Neural progenitor cell (in vitro differentiated cells): ENCODE measurements at places on chromosomes 12 and 14. TPM values are rescaled to one million over a fixed set of nuclear protein-coding genes. Genes with fewer than 3 reads are reported as not detected.

- H3K4me1 ChIP-seq: no peaks in the 10 kb centered on the region
- DNase-seq: no peak
- H3K4me3 ChIP-seq: no peak overlapping the region
- no peak overlapping the region for H3K27ac ChIP-seq
- H3K27me3 ChIP-seq: no peaks in the 10 kb centered on the region
Measured at GRCh38 chr12:113370923-113371682, 12.7 kb downstream of the PLBD2 start.

DICER1 gene
- 56.7 and 70.0 TPM in 2 replicates for total RNA-seq

EXOC3L4 gene
- total RNA-seq: not detected in 2 replicates

DNA sequence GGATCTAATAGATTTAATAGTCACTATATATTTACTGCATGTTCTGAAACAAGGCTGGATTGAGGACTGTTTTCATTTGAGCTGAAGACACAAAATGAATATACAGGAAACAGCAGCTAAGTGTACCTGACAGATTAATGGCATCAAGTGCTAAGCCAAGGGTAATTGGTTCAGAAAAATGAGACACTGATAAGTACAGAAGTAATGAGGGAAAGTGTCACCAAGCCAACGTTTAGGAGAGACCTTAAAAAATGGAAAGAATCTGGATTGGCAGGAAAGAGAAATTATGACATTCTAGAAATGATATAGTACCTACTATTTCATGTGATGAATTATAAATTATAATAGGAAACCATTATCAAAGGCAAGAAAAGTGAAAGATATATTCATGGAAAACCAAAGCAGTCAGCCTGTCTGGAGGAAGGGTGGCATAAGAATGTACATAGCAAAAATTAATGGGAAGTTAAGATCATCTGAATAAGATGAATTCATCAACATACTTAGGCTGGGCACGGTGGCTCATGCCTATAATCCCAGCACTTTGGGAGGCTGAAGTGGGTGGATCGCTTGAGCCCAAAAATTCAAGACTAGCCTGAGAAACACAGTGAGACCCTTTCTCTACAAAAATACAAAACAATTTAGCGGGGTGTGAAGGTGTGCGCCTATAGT is 21.0 kb upstream of the DUSP16 start:
- no peak overlapping the region for H3K4me3 ChIP-seq
- no peaks in the 10 kb centered on the region for H3K36me3 ChIP-seq
- no peak for DNase-seq
- H3K27me3 ChIP-seq: no peaks in the 10 kb centered on the region
- no peak overlapping the region for H3K27ac ChIP-seq
- no peaks in the 10 kb centered on the region for H3K4me1 ChIP-seq

KRT2 gene
- not detected in 2 replicates for total RNA-seq

DNA sequence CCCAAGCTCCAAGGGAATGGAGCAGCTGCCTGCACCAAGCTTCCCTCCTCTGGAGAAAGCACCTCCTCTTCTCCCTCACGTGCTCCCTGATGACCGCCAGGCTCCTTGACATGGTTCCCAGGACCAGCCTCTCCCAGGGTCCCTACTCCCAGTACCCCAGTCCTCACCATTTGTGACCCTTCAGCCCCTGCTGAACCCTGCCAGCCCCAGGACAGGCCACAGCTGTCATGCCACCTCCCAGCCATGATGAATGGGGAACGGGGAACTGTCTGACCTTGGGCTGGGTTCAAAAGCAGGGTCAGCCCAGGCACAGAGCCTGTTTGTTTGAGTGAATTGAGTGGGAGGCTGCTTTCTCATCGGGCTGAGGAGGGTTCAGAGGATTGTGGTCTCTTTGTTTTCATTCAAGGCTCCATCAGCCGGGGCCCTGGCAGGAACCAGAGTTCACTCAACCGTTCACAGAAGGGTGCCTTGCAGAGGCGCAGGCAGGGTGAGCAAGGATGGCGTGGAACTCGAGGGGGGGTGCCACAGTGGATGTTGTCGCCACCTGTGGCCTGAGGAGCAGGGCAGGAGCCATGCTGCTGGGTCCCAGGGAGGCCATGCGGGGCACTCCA is 344.5 kb upstream of the SFSWAP start:
- no peak for DNase-seq
- H3K4me3 ChIP-seq: no peak overlapping the region
- H3K36me3 ChIP-seq: no peaks in the 10 kb centered on the region
- H3K27ac ChIP-seq: no peak overlapping the region
- no peaks in the 10 kb centered on the region for H3K27me3 ChIP-seq

- H3K4me3 ChIP-seq: no peak overlapping the region
- no peaks in the 10 kb centered on the region for H3K27me3 ChIP-seq
- no peaks in the 10 kb centered on the region for H3K4me1 ChIP-seq
- DNase-seq: no peak
Measured at GRCh38 chr14:42715316-42715715, 1108.6 kb downstream of the LRFN5 start.

VWF gene
- 8.0 and 11.3 TPM in 2 replicates for total RNA-seq

- peaks cover 10% of the 10 kb centered on the region for H3K4me1 ChIP-seq
- H3K36me3 ChIP-seq: no peaks in the 10 kb centered on the region
- H3K27ac ChIP-seq: no peak overlapping the region
- H3K4me3 ChIP-seq: no peak overlapping the region
Measured at GRCh38 chr14:25006961-25007795, 42.8 kb downstream of the STXBP6 start.

RNASE7 gene
- total RNA-seq: not detected in 2 replicates

SERPINA10 gene
- not detected in 2 replicates for total RNA-seq

ANO4 gene
- total RNA-seq: 0.65 TPM in 1 of 2 replicates, not detected in the other

PRPF40B gene
- total RNA-seq: 18.1 and 30.5 TPM in 2 replicates

DNA sequence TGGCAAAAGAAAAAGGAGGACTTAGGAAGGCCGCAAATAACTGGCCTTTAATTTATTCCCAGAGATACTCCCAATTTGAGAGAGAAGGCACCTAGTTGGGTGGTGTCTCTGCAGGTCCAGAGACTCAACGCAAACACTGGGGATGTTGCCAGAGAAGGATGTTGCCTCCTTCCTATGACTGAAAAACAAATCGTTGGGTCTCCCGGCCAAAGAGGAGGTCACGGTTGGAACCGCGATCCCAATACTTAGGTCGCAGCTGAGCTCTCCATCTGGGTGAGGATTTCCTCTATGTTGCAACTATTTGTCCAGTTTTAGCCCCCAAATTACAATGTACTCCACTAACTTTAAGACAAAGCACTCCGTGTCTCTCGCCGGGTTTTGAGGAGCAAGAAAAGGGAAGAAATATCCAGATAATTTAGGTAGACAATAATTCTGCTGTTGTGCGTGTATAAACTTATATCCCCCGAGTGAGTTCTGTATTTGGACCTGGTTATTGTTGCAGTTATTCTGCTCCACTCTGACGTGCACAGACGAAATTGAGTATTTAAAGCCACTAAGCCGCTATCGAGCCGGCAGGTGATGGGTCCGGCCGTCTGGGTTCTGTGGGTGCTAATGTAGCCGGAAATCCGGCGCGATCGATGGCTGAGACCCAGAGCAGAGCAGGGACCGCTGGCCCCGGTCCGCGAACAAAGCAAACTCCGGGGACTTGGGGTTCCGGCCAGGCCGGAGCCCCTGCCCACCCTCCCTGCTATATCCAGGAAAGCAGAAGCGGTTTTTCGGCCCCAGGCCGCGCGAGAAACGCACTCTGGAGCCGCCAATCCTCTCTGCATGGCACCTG is 5.7 kb downstream of the HOXC12 start:
- H3K4me1 ChIP-seq: no peaks in the 10 kb centered on the region
- no peak overlapping the region for H3K4me3 ChIP-seq
- H3K27ac ChIP-seq: no peak overlapping the region

COPS7A gene
- total RNA-seq: 24.5 and 41.8 TPM in 2 replicates

- DNase-seq: no peak
- peaks cover 11% of the 10 kb centered on the region for H3K4me1 ChIP-seq
- no peaks in the 10 kb centered on the region for H3K27me3 ChIP-seq
- H3K4me3 ChIP-seq: no peak overlapping the region
Measured at GRCh38 chr12:113537751-113538087, 66.0 kb upstream of the LHX5 start.

DNA sequence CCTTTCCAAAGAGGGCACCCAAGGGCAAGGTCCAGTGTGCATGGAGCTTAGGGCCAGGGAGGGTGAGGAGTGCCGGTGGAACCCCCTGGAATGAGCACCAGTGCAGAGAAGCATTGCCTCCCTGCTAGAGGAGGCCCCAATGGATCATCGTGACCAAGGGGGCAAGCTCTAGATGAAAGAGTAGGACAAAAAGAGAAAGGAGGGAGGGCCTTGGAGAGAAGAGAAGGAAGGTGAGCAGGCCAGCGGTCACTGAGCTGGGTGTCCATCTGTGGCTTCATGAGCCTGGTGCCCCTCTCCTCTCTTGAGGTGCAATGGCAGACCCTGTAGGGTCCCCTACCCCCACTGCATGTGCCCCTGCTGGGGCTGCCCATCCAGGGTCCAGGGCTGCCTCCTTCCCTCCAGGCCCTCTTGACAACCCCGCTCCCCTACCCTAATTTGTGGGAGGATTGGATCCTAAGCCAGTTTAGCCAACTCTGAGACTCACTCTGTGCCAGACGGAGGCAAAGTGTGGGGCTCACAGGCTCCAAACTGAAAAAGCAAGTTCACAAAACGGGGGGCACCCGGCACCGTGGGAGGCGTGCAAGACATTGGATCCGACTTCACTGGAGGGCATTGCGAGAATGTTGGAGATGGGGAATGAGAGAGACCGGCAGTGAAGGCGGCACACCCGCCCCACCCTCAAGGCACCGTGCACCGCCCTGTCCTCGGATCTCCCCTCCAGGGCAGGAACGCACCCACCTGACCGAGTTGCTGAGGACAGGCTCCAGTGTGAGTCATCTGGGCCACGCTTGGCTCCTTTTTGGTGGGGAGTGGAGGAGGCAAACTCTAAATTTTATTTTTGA is 207.5 kb downstream of the KIF26A start:
- H3K4me3 ChIP-seq: no peak overlapping the region
- no peak for DNase-seq
- no peaks in the 10 kb centered on the region for H3K4me1 ChIP-seq
- H3K27ac ChIP-seq: no peak overlapping the region
- H3K36me3 ChIP-seq: no peaks in the 10 kb centered on the region

DNA sequence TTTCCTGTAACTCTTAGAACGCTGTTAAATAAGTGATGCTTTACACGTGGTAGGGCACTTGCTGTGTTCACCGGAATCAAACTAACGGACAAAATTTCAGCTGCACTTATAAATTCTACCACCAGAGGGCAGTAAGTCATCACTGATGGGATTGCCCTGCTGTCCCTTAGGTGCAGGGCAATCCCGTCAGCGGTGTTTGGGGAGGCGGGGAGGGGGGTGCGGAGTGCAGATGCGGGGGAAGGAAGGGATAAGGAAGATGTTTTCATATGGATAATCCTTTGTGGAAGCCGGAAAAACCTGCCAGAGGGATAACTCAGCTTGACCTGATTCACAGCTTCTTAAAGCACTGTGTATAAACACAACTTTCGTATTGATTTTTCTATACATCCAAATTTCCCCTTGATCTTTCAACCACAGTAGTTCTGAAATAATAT is 21.7 kb upstream of the SLC10A1 start:
- H3K4me1 ChIP-seq: peaks cover 19% of the 10 kb centered on the region
- H3K4me3 ChIP-seq: no peak overlapping the region
- peak; percentile 84 for DNase-seq
- H3K36me3 ChIP-seq: no peaks in the 10 kb centered on the region
- no peaks in the 10 kb centered on the region for H3K27me3 ChIP-seq
- H3K27ac ChIP-seq: no peak overlapping the region

DNA sequence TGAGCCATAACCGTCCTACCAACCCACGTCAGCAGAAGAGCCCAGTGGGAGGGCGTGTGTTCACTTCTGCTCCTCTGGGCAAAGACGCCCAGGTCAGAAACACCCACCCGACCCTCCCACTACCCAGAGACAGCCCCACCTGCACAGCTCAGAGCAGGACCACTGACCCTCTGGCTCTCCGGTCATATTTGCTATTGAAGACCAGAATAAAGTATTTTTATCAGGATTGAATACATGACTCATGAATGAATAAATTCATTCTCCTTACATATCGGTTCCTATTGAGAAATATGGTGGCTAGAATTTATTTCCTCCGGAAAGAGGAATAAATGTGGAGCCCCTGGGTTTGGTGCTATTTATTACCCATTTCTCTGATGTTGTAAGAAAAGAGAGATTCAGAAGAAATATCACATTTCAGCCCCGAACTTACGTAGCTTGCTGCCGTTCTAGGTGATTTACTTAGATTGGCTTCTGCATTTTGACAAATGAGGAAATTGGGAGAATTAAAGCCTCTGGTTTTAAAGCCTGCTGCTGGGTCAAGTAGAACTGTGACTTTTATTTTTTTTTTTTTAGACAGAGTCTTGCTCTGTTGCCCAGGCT is 36.4 kb upstream of the P2RX7 start:
- no peak for DNase-seq
- no peaks in the 10 kb centered on the region for H3K36me3 ChIP-seq
- H3K4me3 ChIP-seq: no peak overlapping the region
- peaks cover 21% of the 10 kb centered on the region for H3K27me3 ChIP-seq
- H3K4me1 ChIP-seq: peaks cover 5% of the 10 kb centered on the region
